Vagina (tissue), 2 donors: ENCODE measurements at places on chromosomes 13 and 19. TPM values are rescaled to one million over a fixed set of nuclear protein-coding genes. Genes with fewer than 3 reads are reported as not detected.

PSG1 gene
- total RNA-seq, result not detected

HIPK4 gene
- total RNA-seq, result 0.74 TPM

PSG3 gene
- not detected for total RNA-seq

ZNF627 gene
- 7.1 TPM for total RNA-seq

FCER2 gene
- not detected for total RNA-seq

PPAN gene
- total RNA-seq, result 55.2 TPM

ZNF490 gene
- total RNA-seq, result 4.9 TPM

CGB5 gene
- not detected for total RNA-seq

SYNE4 gene
- total RNA-seq, result 2.0 TPM

MLNR gene
- not detected for total RNA-seq

MCEMP1 gene
- not detected for total RNA-seq

NPAS1 gene
- 0.49 TPM for total RNA-seq

ZNF256 gene
- 3.7 TPM for total RNA-seq

CEBPA gene
- 38.3 TPM for total RNA-seq

SCEL gene
- total RNA-seq, result 91.3 TPM

DIRAS1 gene
- 2.0 TPM for total RNA-seq

AP1M2 gene
- total RNA-seq, result 29.0 TPM

FGF22 gene
- not detected for total RNA-seq

PSG7 gene
- not detected for total RNA-seq

URAD gene
- not detected for total RNA-seq
